Frontal cortex (tissue), 4 donors: ENCODE measurements at places on chromosomes 5 and 9. TPM values are rescaled to one million over a fixed set of nuclear protein-coding genes. Genes with fewer than 3 reads are reported as not detected.

Gene CDH6
- total RNA-seq, result 37.1 TPM

Gene WDR38
- not detected for total RNA-seq

Gene TRAF2
- total RNA-seq, result 7.3 TPM

Gene FAM81B
- total RNA-seq, result not detected

Gene IL5
- total RNA-seq, result not detected

GRCh38 chr5:39021413-39021812, 52.8 kb downstream of the RICTOR start:
- no peak for DNase-seq

DNA sequence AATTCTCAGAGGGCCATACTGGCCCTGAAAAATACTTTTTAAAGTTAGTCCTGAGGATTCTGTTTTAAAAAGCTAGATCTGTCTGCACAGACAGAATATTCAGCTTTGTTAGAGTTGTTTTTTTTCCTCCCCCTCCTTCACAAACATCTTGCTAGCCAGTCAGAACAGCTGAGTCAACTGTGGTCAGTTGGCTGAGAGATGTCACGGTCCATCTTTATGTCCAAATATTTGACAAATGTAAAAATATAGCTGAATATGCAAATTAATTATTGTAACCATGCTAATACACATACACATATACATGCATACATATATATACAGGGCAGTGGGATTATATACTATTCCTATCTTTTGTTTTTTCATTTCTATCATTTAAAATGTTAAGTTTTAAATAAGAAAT, 33.9 kb downstream of the UNC13B start:
- DNase-seq, result no peak

DNA sequence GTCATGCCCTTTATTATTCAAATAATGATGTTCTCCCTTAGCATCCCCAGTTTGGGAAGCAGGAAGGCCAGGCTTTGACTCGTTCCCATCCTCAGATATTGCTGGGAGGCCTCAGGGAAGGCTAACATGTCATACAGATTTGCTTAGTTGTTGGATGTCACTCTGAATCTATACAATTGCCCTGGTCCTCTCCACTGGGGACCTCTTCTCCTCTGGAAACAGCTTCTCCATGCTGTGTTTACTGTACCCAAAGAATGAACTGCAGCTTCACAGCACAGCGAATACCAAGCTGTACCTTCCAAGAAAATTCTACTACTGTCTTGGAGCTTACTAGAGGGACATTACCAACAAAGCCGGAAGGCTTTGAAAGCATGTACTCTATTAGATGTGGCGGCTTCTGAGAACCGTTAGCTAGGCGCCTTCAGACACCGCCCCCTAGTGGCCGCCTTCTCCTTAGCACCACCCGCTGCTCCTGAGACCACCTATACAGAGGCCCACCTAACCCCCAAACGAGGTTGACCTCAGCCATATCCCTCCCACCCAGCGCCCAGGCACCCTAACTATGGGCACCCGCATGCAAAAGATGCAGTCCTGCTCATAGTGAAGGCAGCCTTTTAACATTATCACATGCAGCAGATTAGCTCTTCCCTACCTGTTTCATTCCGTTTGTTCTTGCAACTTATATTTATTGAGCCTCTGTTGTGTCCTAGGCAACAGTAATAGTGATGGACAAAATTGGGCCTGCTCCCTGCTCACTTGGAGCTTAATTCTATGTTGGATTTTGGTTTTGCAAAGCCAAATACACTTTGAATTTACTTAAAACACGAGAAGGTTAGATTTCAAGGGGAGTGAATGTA, 34.9 kb upstream of the FOXI1 start:
- DNase-seq, result no peak

DNA sequence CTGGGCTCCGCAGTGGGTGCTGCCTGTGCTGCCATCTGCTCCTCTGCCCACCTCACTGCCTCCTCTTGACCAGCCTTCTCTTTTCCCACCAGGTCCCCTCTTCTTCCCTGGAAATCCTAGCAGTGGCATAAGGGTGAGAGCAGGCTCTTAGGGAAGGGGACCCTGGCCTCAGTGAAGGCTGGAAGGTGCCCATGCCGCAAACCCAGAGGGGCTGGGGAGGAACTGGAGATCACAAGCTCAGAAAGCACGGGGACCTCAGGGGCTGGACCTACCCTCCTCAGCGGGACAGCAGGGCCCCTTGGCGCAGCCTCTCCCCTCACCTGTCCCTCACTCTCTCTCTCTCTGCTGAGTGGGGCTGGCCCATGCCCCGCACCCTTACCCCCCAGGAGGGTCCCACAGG, 144.4 kb upstream of the IRX2 start:
- no peak for DNase-seq

GRCh38 chr9:98219794-98220370, 27.4 kb upstream of the CORO2A start:
- no peak for DNase-seq

GRCh38 chr9:28779243-28779642, 1206.0 kb upstream of the C9orf72 start:
- no peak for DNase-seq

DNA sequence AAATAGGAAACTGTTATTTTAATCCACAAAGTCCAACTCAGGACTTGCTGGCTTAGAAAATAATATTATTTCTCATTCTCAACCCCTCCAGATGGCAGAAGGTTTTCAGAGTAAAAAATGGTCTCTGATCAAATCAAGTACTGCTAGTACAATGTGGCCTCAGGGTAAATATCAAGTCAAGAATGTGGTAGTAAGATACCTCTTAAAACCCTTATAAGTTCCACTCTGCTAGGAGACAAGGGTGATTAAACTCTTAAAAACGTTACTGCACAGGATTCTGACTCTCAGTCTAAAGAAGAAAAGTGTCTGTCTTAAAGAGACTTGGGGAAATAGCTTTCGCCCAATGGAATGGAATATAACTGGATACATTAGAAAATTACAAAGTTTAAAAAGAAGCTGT, 120.8 kb upstream of the PDE4D start:
- no peak for DNase-seq

- DNase-seq, result no peak
These were observed 51.5 kb upstream of the ARL15 start for GRCh38 chr5:54361691-54362411.
